Epithelial cell of umbilical artery (primary cell): ENCODE measurements at places on chromosomes 7 and 10. TPM values are rescaled to one million over a fixed set of nuclear protein-coding genes. Genes with fewer than 3 reads are reported as not detected.

GNGT1 gene
- not detected in 2 replicates for total RNA-seq

SKIDA1 gene
- 0.32 and 0.46 TPM in 2 replicates for total RNA-seq

PARD3 gene
- total RNA-seq: 37.8 and 39.3 TPM in 2 replicates

FXYD4 gene
- not detected in 2 replicates for total RNA-seq

ETV1 gene
- total RNA-seq: 7.8 and 8.1 TPM in 2 replicates

SPAM1 gene
- not detected in 2 replicates for total RNA-seq

SMARCD3 gene
- 6.5 and 7.4 TPM in 2 replicates for total RNA-seq

TMEM270 gene
- not detected in 2 replicates for total RNA-seq

ADK gene
- 46.2 and 53.9 TPM in 2 replicates for total RNA-seq

PARP12 gene
- 47.7 and 85.9 TPM in 2 replicates for total RNA-seq

PTPRN2 gene
- 0.32 and 0.61 TPM in 2 replicates for total RNA-seq

PLXNA4 gene
- total RNA-seq: 0.15 and 1.3 TPM in 2 replicates

NACAD gene
- total RNA-seq: under 0.01 and 0.32 TPM in 2 replicates

ASB10 gene
- not detected in 2 replicates for total RNA-seq

MSMB gene
- not detected in 2 replicates for total RNA-seq

HOXA10 gene
- total RNA-seq: 17.9 and 20.1 TPM in 2 replicates

BBIP1 gene
- 23.4 and 36.9 TPM in 2 replicates for total RNA-seq

MYOZ1 gene
- total RNA-seq: not detected in 2 replicates

PPP1R17 gene
- not detected in 2 replicates for total RNA-seq

ABCA13 gene
- under 0.01 TPM in 2 replicates for total RNA-seq

MBL2 gene
- not detected in 2 replicates for total RNA-seq

SAMD8 gene
- 22.7 and 36.3 TPM in 2 replicates for total RNA-seq

PLXDC2 gene
- under 0.01 and 0.15 TPM in 2 replicates for total RNA-seq

EN2 gene
- under 0.01 TPM in 1 of 2 replicates, not detected in the other for total RNA-seq

ZNF33A gene
- total RNA-seq: 9.7 and 13.5 TPM in 2 replicates

SRRM3 gene
- total RNA-seq: 0.91 and 1.3 TPM in 2 replicates

ATRNL1 gene
- under 0.01 TPM in 1 of 2 replicates, not detected in the other for total RNA-seq

NEUROD6 gene
- total RNA-seq: not detected in 2 replicates

ZNF736 gene
- 2.9 and 9.1 TPM in 2 replicates for total RNA-seq

ANKRD30A gene
- not detected in 2 replicates for total RNA-seq

CYP3A5 gene
- not detected in 2 replicates for total RNA-seq

OR2A1 gene
- under 0.01 TPM in 2 replicates for total RNA-seq

CYP3A4 gene
- not detected in 2 replicates for total RNA-seq

OPALIN gene
- total RNA-seq: not detected in 2 replicates

SLC26A5 gene
- total RNA-seq: not detected in 2 replicates

UNCX gene
- not detected in 2 replicates for total RNA-seq
